ENCODE measurements at places on chromosomes 1 and 21.
A peak's percentile ranks its signal among the peaks of the same experiment; 100 is the strongest.

- peak; percentile 62 for DNase-seq
Measured at GRCh38 chr1:42847721-42848460, 1.5 kb downstream of the ZNF691 start.

GRCh38 chr1:44678626-44679025 is 4.1 kb downstream of the ARMH1 start:
- no peak for DNase-seq

- DNase-seq = no peak
Measured at GRCh38 chr1:8350914-8351684, 33.2 kb downstream of the SLC45A1 start.

DNA sequence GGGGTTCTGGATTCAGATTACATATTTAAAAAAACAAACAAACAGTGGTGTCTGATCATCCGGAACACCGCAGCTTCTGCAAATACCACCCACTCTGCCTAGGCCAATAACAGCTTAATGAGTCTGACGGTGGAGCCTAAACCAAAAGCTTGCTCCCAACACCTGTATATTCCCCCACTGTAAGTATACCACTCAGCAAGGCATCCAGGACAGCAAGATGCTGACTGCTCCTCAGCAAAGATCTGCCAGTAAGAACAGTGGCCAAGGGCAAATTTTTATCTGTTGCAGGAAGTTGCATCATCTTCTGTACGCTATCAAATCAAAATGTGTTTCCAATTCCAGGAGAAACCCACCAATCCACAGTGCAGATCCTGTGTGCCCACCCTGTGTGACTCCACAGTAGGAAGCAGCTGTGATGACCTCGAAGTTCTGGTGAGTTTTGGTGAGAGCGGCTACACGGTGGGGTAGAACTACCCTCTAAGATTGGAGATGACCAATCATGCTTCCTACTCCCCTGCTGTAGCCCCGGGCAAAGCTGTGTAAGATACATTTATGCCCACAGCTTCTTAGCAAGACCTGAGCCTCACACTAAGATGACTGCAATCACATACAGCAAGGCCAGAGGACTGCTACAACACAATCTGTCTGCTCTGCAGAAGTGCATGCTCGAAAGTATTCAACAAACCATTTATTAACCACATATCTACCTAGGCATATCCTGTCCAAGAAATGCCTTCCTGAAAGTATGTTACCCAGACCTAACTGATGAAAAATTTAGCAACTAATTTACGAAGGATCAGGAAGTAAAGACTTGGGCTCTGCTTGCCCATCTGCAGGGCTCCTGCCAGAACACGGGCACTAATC is 30.5 kb downstream of the SIPA1L2 start:
- DNase-seq = no peak

GRCh38 chr21:37536616-37537278 is 170.2 kb downstream of the DYRK1A start:
- no peak for DNase-seq

GRCh38 chr1:29197590-29197924 is 15.9 kb upstream of the SRSF4 start:
- peak; percentile 76 for DNase-seq

GRCh38 chr1:50651476-50652263 is 228.4 kb upstream of the DMRTA2 start:
- DNase-seq = no peak

GRCh38 chr1:240739139-240739538 is 127.2 kb upstream of the GREM2 start:
- no peak for DNase-seq

DNA sequence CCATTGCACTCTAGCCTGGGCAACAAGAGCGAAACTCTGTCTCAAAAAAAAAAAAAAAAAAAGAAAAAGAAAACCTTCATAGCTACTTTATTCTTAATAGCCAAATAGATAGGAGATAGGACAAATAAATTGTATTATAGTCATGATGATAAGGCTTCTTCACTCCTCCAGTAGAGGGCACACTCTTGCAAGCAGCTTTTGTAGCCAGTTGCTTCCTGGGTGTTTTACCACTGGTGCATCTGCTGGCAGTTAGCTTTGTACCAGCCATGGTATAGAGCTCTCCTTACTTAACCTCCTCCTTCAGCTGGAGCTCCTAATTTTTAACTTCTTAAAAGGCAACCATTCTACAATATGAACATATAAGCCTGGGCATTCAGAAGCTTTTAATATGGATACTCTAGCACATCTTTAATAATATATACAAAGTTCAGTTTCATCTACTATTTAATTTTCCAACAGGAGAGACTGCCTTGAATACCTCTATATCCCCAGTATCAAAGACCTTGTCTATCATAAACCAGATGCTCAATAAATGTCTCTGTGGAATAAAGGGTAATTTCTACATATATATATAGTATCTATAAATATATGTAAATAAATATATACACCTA is 35.8 kb downstream of the EVI5 start:
- no peak for DNase-seq

GRCh38 chr1:155001425-155001674 is 1.3 kb upstream of the ZBTB7B start:
- no peak for DNase-seq

GRCh38 chr1:24526940-24527542 is 24.4 kb downstream of the RCAN3 start:
- peak; percentile 23 for DNase-seq

DNA sequence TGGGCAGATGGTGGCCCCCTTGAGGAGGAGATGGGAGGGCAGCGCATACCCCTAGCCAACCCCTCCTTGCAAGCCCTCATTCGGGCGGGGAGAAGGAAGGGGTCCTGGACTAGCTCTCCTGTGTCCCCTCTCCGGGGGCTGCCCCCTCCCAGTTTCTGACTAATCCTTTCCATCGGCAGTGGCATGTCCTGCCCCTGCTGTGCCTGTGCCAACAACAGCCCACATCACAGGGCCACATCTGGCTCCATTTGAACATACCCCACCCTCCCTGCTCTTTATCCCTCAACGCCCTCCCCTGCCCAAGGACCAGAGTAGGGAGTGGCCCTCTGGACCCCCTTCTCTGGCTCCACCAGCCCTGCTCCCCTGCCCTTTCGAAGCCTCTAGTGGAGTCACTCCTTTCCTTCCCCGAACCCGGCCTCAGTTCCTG is 11.0 kb upstream of the LMNA start:
- DNase-seq = no peak

GRCh38 chr1:235952950-235953615 is 86.4 kb upstream of the LYST start:
- DNase-seq = no peak

GRCh38 chr21:38056481-38056880 is 140.2 kb upstream of the KCNJ6 start:
- DNase-seq = no peak

- no peak for DNase-seq
Measured at GRCh38 chr21:28133116-28133515, 859.6 kb downstream of the LTN1 start.

- no peak for DNase-seq
Measured at GRCh38 chr21:14716761-14717396, 170.8 kb upstream of the SAMSN1 start.

DNA sequence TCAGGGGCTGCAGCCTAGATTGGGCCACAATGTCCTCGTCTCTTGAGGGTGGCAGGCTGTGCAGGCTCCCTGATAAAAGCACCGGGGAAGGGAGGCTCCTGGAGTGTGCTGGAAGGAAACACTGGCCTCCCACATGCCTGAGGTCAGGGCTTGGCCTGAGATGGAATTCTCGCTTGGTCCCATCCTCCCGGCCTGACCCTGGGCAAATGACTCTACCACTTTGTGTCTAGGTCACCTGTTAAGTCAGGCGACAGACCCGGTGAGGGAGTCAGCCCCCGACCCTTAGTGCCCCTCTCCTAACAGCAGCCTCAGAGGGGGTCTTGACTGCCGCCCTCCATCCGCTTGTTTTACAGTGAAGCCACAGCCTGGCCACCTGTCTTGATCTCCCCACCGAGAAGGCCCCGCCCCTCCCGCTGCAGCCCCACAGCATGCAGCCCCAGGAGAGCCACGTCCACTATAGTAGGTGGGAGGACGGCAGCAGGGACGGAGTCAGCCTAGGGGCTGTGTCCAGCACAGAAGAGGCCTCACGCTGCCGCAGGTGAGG is 2.5 kb downstream of the SMIM1 start:
- DNase-seq = no peak

DNA sequence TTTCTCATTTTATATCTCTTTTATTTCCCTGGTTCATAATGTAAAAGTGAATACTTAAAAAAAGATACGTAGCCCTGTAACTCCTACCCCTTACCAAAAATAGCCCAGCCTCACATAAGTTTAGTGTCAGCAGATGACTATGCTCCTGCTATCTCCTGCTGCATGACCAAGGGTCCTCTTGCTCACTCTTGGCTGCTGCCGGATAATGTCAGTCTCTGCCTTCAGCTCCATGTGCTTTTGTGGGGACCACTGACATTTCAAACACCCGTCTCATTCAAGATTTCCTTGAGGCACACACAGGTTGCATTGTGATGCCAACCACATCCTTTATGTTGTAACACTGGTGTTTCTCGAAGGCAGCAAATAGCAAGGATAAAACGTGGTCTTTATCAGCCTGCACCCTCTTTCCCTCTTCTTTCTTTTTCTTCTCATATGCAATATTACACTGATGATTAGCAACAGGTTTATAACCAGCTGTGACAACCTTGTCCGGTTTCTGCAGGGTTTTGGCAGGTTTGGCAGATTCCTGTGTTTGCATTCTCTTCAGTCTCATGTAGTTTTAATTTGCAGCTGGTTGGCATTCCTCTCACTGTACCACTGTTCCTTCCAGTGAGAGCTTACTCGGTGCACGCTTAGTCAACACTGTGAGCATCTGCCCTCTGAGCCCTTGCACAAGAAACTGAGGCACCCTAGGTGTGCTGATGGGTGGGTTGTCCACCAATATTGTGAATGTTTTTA is 62.2 kb downstream of the ZNF684 start:
- DNase-seq = no peak

DNA sequence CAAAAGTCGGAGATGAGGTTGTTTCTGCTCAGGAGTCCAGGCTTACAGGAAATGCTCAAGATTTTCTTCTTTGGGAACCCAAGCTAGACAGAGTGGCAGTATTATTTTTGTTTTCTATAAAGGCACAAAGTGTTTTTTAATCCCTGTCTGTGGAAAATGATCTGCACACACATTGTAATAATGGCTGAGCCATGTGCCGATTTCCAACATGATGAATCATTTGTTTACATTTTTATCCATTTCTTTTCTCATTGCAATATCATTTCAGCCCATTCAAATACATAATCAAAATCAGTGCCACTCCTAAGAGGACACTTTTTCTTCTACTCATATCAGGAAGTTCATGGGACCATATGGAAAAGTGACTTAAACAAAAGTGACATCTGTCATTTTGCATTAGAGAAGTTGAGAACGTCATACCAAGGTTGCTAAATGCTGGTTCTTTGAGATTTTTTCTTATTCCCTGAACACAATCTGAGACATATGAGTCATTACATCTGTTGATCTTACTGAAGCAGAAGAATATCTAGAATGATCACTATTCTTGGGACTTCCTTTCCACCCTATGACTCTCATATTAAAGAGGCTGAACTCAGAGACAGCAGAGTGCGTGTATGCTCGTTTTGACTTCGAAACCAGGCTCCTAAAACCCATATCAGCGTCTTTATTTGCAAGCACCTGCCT is 44.9 kb downstream of the ACTA1 start:
- no peak for DNase-seq

- DNase-seq = no peak
Measured at GRCh38 chr1:113676524-113676923, 82.8 kb downstream of the PHTF1 start.

DNA sequence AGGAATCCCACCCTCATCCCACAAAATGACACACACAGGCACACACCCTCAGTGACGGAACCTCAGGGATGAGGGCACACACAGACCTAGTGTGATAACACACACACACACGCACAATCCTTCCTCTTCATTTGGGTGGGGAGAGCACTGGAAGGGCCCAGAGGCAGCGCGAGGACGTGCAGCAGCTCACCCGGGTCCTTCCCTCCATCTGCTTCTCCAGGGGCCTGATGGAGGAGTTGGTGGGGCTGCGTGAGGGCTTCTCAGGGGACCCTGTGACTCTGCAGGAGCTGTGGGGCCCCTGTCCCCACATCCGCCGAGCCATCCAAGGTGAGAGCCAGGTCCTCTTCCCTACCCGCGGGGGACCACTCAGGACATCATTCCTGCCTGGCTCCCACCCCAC is 557 bp downstream of the CLCNKA start:
- no peak for DNase-seq

DNA sequence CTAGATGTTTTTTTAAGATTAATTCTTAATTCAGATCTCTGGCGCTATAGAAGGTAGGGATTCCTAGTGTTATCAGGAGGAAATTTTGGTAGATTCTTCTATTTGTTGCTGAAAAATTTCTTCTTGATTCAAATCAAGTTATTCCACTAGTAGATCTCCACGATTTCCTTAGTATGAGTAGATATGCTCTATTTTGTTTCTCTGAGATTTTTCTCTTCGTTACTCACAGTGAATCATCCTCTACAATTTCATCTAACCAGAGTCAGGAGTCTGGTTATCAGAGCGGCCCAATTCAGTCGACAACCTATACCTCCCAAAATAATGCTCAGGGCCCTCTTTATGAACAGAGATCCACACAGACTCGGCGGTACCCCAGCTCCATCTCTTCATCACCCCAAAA is 18.8 kb upstream of the HAX1 start:
- no peak for DNase-seq

DNA sequence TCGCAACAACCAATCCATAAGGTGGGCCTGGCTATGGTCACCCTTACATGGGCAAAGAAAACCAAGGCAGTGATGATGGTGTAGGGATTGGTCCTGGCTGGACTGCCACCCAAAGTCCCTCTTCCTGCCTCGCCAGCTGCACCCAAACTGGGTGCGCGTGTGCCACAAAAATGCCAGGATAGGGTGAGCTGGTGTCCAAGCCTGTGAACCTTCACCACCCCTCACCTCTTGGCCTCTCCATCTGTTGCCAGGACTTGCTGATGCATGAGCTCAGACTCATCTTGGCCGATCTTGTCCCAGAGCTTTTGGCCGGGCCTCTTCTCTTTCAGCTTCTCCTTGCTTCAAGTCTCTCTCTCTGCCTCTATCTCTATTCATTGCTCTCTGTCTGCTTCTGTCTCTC is 41.8 kb downstream of the FOXD2 start:
- no peak for DNase-seq

DNA sequence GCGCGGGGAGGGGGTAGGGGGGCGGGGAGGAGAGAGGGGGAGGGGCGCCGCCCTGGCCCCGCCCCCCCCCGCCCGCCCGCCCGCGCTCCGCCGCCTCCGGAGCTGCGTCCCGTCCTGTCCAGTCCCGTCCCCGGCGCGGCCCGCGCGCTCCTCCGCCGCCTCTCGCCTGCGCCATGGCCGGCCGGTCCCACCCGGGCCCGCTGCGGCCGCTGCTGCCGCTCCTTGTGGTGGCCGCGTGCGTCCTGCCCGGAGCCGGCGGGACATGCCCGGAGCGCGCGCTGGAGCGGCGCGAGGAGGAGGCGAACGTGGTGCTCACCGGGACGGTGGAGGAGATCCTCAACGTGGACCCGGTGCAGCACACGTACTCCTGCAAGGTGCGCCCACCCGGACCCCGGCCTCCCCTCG is at the start of gene AGRN:
AGRN (plus strand) TSS at position 121 of the 405 bp plus-strand sequence; CDS start at position 174, 53 bp downstream.
- no peak for DNase-seq

DNA sequence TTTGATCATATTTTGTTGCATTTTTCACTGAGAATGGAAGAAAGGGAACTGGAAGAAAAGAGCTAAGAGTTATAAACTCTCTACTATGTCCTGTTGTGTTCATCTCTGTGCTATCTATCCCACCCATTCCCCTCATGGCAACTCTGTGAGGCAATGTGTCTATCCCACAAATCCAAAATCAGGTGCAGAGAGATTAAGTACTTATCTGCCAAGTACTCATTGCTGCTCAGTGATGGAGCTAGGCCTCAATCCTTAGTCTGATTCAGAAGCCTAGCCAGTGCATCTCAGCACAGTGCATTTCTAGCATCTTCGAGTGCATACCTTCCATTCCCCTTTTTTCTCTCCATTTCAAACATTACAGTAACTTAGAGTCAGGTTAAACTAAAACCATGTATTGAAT is 270.6 kb downstream of the TPR start:
- DNase-seq = no peak

Data from T-helper 2 cell (primary cell).